ENCODE measurements at places on chromosomes 7 and 10. TPM values are rescaled to one million over a fixed set of nuclear protein-coding genes. Genes with fewer than 3 reads are reported as not detected.

DNA sequence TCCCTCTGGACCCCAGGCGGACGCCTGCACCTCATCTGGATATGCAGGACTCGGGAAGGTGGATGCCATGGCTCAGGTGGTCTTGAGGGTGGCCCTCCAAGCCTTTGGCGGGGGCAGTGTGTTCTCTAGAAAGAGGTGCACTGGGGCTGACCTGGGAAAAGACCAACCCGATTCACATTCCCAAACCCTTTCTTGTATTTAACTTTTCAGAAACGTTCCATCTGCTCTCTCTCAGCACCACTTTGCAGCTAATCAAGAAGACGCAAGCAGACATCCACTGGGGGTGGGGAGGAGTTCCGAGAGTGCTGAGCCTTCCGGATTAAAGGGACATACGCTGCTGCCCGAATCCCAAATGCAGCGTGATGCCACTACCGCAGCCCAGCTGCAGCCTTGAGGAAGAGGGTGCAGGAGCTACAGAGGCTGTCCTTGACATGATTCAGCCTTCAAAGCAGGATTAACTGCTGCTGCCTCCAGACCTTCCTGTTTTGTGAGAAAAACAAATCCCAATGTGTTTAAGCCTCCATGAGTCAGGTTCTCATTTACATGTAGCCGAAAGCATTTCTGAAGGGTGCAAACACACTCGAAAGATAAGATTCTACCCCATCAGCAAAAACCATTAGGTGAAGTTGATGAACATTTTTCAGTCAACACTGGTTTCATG, 39.9 kb downstream of the RBM17 start:
- DNase-seq: peak; percentile 73

GRCh38 chr7:126806614-126807013, 446.1 kb downstream of the GRM8 start:
- DNase-seq: no peak

SRPK2 gene
- total RNA-seq: 36.6 TPM

LRRC17 gene
- 1.0 TPM for total RNA-seq

- DNase-seq: no peak
Measured at GRCh38 chr10:6181249-6181648, 21.5 kb upstream of the PFKFB3 start.

GRCh38 chr7:156497776-156498509, 142.6 kb upstream of the RNF32 start:
- no peak for DNase-seq

DNA sequence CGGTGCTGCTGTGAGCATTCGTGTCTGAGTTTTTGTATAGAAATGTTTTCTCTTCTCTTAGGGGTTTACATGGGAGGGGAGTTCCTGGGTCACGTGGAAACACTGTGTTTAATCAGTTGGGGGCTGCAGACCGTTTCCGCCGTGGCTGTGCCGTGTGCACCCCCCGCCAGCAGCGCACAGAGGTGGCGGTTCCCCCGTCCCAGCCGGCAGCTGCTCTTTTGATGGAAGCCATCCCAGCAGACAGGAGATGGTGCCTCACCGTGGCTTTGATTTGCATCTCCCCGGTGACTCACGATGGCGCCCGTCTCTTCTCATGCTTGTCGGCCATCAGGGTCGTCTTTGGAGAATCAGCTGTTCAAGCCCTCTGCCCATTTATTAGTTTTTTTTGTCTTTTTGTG, 34.9 kb upstream of the FOXL3 start:
- DNase-seq: no peak

DGKB gene
- total RNA-seq: 0.52 TPM

- no peak for DNase-seq
Measured at GRCh38 chr7:131431289-131431688, 103.6 kb downstream of the MKLN1 start.

DNA sequence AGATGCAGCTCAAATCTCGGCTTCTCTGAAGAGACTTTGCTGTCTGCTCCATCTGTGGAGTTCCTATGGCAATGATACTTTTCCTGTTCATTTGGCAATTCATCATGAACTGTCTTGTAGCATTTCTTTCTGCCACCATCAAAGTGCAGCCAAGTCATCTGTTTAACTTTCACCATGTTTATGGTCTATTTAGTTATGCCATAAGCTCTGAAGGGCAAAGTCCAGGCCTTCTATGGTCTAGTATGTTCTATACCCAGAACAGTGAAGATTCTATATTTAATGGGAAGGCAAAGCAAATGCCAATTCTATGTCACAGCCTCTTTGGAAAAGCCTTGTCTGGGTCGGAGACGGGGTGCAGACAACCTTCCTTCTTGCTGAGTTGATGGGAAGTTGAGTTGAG, 472.6 kb downstream of the PLXNA4 start:
- no peak for DNase-seq

AGAP5 gene
- total RNA-seq: 6.0 TPM

GRCh38 chr10:14123139-14123538, 207.6 kb downstream of the FRMD4A start:
- DNase-seq: no peak

- DNase-seq: no peak
Measured at GRCh38 chr7:508461-509170, 11.0 kb downstream of the PDGFA start.

DNA sequence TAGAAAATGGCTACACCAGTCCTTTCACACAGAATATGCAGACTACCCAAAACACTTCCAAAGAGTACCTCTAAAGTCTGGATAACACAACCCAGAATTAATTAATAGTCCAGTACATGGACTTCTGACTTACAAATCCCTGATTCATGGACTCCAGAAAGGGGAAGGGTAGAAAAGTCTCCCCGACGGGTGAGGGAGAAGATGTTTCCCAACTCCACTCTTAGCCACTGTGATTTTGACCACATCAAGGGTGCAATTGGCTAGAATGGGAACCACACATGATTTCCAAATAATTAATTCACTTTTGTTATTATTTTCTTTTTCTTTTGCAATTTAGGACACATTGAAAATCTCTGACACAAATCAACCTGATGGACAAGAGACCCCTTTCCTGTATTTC, 1.4 kb downstream of the TMEM130 start:
- no peak for DNase-seq

DNA sequence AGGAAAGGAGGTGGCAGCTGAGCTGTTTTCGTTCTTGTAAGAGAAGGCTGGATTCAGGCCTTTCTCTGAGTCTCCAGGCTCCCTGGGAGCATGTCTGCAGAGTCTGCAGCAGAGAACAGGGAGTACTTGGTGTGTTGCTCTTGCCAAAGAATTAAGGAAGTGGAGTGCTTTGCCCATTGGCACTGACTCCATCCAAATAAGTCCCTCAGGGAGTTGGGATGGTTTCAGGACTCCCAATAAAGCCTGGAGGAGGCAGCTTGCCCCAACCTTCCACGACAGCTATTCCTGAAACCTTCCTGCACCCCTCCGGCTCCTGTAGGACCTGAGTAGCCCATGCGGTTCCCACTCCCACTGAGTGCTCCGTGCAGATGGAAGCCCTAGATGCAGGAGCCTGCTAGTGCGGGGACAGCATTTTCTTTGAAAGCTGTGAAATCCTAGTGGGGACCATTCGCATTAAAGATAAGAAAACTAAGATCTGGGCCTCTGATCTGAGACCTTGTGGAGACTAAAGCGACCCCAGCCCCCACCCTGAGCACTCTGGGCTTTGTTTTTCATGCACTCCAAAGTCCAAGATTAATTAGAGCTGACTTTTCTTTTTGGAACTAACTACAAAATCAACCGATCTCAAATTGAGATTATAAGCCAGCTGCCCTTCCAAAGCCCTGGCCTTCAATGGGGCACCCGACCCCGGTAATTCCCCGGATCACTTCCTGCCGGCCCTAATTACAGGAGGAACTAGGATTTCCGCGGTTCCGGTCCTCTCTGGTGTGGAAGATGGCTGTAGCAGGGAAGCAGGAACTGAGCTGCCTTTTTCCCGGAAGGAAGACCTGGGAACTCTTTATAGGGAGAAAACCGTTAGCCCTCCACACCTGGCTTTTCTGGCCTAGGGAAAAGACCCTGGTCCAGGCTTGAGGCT, 110.2 kb downstream of the COL13A1 start:
- DNase-seq: no peak

DNA sequence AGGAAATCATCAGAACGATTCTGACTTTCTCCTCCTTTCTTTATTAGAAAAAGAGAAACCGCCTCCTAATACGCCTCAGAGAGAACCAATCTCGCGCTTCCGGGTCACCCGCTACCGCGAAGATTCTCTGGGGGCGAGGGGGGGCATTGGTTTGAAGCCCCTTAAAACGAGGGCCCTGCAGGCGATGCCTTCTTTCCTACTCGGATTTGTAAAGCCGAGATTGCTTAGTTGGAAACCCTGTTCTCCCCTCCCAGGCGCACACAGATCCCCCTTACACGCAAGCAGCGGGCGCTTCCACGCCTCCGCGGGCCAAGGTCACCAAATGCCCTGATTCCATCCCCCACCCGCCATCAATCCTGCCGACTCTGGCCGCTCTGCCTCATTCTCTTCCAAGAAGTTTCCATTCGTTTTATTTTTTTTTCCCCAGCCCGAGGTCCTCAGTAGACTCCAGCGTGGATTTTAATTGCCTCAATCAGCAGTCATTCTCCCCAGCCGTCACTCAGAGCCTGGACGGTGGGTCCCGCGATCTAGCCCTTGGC, 1.1 kb upstream of the GAD2 start:
- DNase-seq: no peak

KDM7A gene
- 7.1 TPM for total RNA-seq

Measured in H7 (cell line).